ENCODE measurements at places on chromosomes 2 and 18.

- no peak for DNase-seq
Observed at GRCh38 chr2:177242121-177242987, 22.2 kb downstream of the NFE2L2 start.

DNA sequence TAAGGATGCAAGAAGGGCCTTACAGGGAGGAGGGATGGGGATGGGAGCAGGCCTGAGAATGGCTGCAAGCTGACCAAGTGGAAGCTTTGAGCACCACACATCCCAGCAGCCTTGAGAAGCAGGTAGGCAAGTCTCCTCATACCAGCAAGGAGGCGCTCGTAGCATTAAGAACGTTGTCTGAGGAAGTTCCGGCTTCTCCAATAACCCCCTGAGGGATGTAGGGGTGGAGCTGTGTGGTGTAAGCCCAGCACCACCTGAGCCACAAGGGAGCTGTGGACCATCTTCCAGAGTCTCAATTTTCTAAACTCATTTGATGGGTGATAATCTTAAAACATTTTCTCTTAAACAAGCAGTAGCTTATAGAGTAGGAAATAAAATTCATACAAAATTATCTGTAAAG lies 50.6 kb downstream of the ST3GAL5 start:
- no peak for DNase-seq

GRCh38 chr2:205712508-205712907 lies 30.2 kb downstream of the NRP2 start:
- DNase-seq, result no peak

- DNase-seq, result no peak
Observed at GRCh38 chr2:239911641-239912071, 113.5 kb downstream of the NDUFA10 start.

DNA sequence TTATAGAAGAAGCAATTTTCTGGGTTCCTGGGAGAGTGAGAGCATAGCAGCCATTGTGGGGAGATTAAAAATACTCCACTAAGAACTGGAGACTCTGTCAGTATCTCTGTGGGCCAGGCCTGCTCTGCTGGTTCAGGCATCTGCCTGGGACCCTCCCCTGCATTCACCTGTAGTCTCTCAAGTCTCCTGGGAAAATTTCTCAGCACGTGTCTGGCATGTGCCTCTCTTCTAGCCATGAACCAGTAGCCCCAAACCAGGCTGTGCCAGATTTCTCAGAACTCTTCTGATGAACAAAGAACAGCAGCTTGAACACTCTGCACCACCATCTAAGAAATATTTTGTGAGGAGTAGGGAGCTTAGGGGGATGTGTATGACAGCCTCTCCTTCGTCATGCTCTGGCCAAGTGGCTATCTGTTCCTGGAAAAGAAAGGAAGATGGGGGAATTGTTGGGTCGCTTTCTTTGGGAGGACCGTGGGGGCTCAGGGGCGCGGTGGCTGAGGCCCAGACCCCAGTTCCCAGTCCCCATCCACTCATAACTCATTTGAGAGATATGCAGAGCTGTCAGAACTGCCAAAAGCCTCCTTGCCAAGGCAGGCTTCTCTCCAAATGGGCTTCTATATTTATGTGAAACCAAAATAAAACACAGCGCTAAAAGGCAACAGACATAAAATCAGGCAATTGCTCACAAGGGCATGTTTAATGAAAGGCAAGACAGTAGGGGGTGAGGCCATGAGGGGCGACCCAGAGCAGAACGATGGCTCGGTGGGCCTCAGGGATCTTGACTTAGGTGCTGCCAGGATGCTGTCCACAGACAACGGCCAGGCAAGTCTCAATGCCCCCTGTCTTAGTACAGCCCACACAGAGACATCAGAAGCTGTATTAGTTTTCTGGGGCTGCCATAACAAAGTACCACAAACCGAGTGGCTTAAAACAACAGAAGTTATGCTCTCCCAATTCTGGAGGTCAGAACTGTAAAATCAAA lies 114.7 kb upstream of the TNP1 start:
- no peak for DNase-seq
